ENCODE measurements at places on chromosomes 7 and 10.

DNA sequence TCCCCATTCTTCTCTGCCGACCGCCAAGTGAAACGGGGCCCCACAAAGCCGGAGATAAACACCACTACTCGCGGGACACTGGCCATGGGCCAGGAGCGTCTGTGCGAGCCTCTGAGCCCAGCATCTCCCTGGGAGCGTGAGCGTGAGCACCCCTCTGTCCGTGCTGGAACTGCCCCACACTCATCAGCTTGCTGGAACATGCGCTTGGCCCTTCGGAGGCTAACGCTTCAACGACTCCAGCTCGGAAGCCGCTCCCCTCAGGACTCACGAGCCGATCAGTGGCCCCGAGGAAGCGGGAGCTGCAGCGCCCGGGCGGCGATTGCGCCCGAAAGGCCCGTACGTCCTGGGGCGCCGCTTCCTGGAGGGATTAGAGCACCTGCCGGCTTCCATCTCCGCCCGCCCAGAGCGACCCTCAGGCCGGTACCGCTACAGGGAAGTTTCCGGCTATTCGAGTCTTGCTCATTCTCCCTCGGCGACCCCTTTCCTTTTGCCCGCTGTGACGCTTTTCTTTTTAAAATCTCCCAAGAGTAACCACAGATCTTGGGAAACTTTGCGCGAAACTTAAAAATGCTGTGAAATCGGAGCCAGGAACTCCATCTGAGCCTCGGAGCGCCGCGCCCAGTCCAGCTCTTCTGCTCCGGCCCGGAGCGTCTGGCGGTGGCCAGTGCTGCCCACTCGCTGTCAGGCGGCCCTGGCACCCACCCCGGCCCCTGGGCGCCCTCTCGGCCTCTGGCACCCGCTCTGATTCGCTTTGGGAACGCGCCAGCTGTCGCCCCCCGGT lies 1.0 kb downstream of the TLL2 start:
- DNase-seq = no peak

- peak; percentile 53 for DNase-seq
Measured at GRCh38 chr7:37083311-37084096, 359.2 kb upstream of the AOAH start.

GRCh38 chr7:9488555-9488954 lies 1055.1 kb downstream of the NXPH1 start:
- no peak for DNase-seq

DNA sequence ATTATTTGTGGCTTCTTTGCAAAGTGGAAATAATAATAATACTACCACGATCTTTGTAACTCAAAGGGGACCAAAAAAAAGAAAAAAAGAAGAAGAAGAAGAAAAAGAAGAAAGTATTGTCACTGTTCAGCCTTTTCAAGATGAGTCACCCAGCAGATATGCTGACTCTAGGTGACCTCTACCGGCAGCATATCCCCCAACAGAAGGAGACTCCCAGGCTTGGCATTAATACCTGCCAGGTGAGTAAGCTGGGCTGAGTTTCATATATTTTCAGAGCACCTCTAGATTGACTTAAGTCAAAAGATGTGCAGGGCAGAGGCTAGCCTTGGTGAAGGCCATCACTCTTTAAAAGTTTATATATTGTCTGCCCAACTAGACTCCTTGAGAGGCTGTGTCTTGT lies 30.4 kb upstream of the GPR26 start:
- no peak for DNase-seq

- DNase-seq = no peak
Measured at GRCh38 chr10:42755556-42756093, 27.0 kb upstream of the BMS1 start.

Data from cerebellar nuclear complex (tissue), 1 donor.